SW 1271 (cell line): ENCODE measurements at places on chromosomes 16 and 17.

DNA sequence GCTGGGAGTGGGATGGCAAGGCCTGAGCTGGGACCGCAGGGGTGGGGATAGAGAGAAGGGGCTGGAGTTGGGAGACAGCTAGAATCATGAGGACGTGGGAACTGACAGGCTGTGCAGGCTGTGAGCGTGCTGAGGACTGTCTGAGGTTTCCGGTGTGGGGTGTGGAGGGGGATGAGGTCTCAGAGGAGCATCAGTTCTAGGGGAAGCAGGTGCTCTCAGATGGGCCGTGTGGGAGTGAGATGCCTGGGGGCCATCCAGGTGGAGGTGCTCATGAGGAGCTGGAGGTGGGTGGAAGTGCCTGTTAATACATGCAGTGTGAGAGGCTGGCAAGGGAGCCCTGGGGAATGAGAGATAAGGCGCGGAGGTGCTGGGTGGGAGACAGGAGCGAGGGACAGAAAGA lies 27.2 kb downstream of the HASPIN start:
- DNase-seq: no peak

- no peak for DNase-seq
Observed at GRCh38 chr17:17420082-17420481, 56.7 kb upstream of the MED9 start.

DNA sequence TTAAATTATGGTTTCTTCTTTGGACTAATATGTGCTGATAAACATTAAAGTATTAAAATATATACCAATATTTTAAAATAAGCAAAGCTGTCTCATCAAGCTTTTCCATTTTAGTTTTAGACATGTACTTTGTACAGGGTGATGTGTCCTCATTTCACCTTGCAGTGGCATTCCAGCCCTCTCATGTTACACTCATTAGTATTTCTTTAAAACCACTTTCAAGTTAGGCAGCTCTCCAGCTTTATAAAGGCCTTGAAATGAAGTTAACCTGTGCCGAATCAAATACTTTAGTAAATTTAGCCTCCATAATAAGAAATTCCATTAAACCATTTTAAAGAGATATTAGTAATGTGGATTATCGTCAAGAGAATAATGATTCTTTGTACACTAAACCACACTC lies 107.6 kb upstream of the HLF start:
- DNase-seq: no peak

DNA sequence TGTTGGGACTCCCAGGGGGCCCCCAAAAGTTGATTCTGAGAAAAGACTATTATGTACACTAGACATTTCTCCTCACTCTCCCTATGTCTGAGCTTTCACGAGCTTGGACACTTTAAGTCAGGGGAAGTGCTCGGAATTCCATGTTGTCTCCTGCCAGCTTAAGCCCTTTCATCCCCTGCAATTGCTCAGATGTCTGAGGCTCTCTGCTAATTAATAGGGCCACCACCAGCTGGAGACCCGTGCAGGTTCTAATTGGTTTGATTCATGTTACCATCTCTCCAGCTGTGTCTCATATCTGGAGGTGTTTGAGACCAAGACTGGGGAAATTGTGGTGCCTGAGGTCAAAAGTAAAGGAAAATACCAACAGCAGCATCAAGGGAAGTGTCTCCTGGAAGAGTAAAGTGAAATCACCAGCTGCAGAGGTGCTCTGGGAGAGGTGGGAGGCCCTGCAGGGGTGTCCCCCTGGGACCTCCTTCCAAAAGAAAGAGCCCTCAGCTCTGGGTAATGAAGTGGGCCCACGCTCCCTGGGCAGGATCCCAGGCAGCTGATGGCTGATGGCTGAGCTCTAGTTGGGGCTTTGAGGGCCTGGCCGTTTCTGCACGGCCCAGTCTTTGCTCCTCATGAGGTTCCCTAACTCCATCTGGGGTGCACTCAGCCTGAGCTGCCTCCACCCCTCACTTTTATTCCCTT lies 5.8 kb upstream of the UTS2R start:
- DNase-seq: no peak

- DNase-seq: no peak
Observed at GRCh38 chr17:64254755-64255154, 8.3 kb downstream of the TEX2 start.

GRCh38 chr17:61073131-61073530 lies 326.5 kb upstream of the TBX2 start:
- DNase-seq: no peak

DNA sequence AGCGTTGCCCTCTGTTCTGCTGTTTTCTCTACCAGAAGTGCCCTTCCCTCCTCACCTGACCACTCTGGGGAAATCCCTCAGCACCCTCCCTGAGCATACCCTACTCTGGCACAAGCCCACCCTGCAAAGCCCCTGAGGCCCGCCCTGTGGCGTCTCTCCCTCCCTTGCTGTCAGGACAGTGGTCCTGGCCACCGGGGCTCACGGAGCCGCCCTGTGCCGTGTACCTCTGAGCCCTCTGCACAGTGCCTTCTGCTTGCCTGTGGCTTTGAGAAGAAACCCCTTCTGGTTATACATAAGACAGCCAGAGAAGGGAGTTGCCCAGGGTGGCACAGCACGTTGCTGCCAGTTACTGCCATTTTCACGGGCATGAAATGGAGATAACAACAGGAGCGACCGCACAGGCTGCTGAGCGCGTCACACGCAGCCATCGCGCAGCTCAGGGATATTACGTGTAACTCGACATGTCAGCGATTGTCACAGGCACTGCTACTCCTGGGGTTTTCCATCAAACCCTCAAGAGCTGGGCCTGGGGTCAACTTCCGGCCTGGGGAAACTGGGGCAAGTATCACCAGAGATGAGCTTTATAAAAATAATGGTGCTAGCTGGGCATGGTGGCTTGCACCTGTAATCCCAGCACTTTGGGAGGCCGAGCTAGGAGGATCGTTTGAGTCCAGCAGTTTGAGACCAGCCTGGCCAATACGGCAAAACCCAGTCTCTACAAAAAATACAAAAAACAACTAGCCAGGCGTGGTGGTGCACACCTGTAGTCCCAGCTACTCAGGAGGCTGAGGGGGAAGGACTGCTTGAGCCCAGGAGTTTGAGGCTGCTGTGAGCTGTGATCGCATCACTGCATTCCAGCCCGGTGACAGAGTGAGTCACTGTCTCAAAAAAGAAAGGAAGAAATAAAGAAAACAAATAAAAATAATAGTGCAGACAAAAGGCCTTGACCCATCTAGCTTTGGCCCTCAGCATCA lies 14.8 kb downstream of the SCGB1C2 start:
- no peak for DNase-seq

DNA sequence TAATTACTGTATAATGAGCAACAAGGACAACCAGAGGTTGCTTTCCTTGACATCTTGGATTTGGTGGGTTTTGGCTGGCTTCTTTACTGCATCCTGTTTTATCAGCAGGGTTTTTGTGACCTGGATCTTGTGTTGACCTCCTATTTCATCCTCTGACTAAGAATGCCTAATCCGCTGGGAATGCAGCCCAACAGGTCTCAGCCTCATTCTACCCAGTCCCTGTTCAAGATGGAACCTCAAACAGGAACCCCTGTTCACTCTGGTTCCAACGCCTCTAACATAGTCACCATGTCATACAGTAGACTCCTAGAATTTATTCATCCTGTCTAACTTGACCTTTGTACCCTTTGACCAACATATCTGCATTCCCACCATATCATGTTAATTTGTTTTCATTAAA lies 183.8 kb upstream of the SOX9 start:
- no peak for DNase-seq

DNA sequence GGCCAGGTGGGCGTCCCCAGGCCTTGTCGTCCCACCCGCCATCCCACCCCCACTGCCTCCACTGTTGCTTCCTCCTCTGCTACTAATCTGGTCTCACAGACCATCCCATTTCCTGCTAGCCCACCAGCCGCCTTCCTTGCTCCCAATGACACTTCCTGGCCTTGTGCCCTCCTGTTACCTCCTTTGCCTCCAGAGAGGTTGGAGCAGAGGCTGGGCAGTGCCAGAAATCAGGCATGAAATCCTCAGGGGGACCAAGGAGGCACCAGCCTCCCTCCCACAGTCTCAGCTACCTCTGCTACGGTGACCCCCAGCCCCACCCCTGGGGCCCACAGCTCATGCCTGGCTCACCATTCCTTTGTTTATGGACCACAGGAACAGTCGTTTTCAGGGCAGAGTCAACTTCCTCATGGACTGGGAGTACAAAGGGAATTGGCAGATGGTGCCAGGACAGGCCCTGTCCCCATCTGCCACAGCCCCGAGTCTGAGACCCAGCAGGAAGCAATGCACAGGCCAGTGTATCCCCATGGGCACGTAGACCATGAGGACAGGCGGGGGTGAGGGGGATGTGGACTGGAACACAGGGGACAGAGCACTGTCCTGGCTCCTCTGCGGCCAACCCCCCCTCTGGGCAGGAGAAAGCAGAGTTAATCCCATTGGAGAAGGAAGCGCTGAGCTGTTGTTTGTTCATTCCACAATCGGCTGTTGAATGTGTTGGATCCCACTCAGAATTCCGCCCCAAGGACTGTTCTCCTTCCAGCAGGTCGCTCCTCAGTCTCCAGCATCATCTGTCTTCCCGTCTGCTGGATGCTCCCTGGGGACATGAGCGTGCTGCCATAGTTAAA lies 2.2 kb upstream of the CDH5 start:
- no peak for DNase-seq

DNA sequence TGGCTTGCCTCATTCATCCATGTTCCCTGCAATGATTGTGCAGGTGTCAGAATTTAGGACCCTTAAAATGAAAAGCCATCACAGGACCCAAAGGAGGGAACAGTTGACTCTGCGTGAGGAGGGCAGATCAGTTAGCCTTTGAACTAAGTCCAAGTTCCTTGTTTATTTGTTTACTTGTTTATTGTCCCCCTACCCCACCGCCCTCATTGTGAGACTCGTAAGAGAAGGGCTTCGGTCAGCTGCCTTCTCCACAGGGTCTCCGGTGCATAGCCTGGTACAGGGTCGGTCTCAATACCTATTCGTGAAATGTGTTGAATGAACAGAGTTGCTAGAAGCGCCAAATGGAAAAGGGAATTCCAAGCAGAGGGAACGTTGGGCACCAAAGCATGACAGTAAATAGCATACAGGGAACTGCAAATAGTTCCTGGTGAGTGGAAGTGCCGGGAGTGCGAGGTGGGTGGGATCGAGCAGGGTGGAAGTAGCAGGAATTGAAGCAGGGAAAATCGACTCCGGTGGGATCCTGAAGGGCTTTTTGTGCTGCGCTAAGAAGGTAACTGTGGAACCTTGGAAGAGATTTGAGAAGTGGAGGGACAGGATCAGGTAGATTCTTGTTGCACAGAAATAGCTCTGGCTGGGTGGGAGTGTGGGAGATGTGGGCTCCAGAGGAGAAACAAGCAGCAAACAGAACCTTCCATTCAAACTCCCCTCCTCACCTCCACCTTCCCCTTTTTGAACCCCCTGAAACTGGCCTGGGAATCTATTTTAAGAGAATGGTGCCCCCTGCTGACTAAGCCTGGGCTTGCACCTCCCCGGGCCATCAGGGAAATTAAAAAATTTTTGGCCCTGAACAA lies 12.7 kb downstream of the SLC35B1 start:
- DNase-seq: peak; percentile 32

DNA sequence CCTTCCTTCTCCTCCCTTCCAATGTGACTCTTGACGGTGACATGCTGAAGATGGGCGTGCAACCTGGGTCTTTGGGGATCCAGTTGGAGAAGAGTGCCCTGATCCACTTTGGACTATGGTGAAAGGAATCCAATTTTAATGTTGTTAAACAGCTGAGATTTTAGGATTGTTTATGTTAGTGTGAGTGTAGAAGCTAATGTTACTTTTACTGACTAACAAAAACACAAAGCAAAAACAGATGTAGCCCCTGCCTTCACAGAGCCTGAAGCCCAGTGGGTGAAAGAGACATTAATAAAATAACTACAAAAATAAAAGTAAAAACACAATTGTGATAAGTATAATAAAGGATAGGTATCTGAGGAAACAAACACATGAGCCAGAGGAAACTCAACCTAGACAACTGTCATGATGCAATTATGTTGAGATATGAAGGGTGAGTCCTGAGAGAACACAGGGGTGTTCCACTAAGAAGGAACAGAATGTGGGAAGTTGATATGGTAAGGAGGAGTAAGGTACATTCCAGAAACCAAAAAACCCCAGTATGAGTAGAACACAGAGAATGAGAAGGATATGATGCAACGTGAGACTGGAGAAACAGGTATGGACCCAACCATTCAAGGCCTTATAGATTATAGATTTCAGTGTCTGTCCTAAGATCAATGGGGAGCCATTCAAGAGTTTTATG lies 115.1 kb upstream of the PMFBP1 start:
- DNase-seq: no peak

DNA sequence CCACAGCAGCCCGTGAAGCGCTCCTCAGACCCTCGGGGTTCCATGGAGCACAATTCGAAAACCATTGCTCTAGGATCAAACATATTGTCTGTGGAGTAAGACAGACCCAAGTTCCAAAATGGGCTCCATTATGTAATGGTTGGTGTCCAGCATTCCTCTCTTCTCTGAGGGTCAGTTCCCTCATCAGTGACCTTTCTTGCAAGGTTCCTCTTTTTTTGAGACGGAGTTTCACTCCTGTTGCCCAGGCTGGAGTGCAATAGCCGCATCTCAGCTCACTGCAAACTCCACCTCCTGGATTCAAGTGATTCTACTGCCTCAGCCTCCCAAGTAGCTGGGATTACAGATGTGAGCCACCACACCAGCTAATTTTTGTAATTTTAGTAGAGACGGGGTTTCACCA lies 28.4 kb downstream of the PLXDC1 start:
- DNase-seq: no peak

DNA sequence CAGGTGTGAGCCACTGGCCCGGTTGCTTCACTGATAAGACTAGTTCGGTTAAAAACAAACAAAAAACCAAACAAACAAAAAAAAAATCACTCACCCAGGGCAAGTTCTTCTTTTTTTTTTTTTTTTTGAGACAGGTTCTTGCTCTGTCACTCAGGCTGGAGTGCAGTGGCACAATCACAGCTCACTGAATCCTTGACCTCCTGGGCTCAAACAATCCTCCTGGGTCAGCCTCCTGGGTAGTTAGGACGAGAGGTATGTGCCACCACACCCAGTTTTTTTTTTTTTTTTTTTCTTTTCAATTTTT lies 119.5 kb upstream of the CORO6 start:
- no peak for DNase-seq

DNA sequence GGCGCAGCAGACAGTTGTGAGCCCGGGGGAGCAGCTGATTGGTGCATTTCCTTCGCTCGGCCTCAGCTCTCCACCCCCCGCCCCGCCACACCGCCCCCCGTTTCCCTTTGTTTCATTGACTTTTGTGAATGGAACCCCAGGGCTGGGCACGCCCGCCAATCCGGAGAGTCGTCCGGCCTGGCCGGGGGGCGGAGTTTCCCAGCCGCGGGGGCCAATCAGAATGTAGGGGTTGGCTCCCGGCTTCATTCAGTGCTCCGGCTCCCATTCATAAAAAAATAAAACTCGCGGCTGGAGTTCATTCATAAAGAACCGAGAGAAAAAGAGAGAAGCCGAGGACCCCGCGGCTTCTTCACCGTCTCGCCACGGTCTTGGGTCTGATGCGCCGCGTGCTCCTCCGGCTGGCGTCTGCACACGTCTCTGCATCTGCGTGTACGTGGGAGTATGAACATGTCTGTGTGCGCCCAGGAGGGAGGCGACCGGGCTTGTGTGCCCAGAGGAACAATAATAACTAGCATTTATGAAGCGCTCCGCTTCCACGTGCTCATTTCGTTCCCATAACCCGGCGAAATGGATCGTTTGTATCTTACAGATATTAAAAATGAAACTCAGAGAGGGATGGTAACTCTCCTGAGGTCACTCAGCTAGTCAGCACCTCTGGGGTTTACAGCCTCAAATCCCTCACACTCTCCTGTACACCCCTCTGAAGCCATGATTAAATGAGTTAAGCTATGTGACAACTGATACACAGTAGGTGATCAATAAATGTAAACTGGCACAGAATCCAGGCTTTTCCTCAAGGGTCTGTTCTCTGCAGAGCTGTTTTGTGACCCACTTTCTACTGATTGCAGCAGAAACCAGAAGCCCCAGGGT lies at the start of gene ETV4:
ETV4 (minus strand) TSS at position 22 of the 870 bp plus-strand sequence. CDS start 723 bp downstream, outside the sequence.
- DNase-seq: peak; percentile 91

- no peak for DNase-seq
Observed at GRCh38 chr16:27028591-27029110, 38.1 kb upstream of the C16orf82 start.
